H54 (cell line): ENCODE measurements at places on chromosomes 16 and 17.

DNA sequence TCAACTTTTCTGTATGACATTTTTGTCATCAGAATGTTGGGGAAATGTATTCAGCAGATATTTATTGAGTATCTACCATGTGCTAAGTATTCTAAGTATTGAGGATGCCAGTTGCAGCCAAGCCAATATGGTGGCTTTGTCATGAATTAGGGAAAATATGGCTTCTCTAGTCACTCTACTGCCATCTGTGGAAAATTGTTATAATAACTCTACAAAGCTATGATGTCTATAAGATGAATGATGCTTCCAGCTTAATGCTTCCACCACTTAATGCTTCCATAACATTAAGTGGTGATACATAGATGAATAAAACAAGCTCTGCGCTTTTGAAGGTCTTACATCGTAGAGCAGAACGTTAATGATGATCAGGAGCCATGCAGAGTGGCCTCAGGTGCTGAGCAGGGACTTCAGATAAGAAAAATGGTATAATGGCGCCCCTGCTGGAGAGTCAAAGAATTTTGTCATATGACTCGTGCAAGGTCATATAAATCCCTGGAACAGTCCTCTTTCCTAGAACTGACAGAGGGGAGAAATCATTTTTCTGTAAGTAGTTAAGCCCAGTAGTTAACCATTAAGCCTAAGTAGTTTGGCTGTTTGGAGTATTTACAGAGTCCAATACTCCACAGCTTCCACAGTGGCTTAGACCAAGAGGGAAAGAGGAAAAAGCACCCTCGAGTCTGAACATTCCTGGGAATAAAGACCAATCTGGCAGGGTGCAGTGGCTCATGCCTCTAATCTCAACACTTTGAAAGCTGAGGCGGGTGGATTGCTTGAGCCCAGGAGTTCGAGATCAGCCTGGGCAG is 2.7 kb upstream of the TMIGD1 start:
- DNase-seq, result no peak

DNA sequence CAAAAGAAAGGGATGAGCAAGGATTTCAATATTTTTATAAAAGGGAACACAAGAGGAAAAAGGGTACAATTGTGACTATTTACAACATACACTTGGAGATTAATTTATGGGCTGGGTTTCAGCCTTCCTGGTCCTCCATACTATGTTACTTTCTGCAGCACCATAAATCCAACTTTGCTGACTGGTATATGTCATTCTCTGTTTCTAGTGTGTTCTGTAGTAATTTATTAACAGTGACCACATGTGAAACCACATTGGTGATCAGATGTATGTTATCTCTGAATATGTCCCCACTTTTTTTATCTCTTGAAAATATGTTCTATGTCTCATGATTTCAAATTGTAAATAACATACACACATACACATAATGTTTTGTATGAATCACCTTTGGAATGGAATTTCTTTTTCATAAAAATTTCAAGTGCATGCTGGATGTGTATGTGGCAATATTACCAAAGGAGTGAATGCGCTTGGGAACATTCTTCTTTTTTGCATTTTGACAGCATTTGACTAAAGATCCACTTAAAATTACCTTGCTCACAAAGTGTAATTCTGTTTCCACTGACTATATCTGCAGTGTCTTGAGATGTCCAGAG is 2.9 kb upstream of the LYRM9 start:
- no peak for DNase-seq

DNA sequence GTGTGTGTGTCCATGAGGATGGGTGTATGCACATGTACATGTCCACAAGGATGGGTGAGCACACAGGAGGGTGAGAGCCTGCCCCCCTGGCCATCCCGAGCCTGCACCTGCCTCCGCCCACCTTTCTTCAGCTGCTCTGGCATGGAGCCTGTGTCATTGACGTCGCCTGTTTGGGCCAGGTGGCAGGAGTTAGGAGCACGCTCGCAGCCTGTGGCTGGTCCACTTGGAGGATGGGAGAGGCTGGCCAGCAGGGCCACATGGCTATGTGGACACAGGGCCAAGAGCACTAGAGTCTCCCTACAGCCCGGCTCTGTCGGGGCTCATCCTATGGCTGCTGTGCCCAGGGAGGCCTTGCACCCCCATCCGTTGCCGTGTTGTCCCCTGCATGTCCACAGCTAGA is 21.4 kb downstream of the BAHCC1 start:
- no peak for DNase-seq

DNA sequence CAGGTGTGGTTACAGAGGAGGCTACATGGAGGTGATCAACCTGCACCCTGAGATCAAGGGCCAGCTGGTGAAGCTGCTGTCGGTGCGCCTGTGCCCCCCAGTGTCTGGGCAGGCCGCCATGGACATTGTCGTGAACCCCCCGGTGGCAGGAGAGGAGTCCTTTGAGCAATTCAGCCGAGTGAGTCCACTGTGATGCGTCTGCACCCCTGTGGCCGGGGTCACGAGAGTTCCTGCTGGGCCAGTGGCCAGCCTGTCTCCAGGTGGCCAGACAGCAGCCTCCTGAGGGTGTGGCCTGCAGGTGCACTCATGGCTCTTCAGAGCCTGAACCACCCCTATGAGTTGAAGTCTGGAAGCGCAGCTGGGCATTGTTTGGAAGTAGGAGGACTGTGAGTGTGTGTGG is 38.1 kb downstream of the GPT2 start:
- DNase-seq, result no peak

- no peak for DNase-seq
These were observed 70.4 kb downstream of the METRNL start for GRCh38 chr17:83149761-83150251.
